ENCODE measurements at places on chromosomes 16 and 17. TPM values are rescaled to one million over a fixed set of nuclear protein-coding genes. Genes with fewer than 3 reads are reported as not detected.

BTBD17 gene
- not detected for total RNA-seq

DNA sequence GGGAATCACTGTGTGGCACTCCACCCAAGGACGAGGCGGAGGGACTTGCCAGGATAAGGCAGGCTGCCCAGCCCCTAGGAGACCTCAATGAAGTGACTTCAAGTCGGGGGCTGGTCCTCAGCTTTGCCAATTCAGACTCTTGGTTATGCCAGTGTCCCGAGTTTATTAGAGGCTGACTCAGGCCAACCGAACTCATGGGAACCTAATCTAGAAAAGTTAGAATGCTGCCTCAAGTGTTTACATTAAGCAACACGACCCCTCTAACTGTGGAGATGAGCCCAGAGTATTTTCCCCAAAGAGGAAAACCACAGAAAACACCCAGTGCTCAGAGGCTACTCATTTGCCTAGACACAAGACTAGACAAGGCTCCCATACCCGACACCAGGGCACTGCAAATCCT lies 1.1 kb upstream of the TEKT3 start:
- no peak for DNase-seq

DNA sequence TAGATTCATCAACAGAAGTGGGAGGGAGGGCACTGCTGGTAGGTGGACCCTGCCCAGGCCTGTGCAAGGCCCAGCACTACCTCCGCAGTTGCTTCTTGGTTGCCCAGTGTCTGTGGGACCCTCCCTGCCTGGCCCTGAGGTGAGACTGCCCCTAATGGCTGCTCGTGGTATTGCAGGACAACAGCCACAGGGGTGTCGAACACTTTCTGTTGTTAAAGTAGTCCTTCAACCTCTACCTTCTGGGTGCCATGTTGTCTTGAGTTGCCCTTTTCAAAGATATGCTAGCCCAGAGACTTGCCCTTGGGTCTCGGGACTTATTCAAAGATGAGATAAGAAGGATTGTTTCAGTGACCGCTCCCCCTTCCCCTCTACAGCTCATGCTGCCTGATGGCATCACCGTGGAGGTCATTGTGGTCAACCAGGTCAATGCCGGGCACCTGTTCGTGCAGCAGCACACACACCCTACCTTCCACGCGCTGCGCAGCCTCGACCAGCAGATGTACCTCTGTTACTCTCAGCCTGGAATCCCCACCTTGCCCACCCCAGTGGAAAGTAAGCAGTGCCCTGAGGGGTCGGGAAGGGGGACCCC lies 29.1 kb downstream of the AKAP1 start:
- peak; percentile 52 for DNase-seq

DNA sequence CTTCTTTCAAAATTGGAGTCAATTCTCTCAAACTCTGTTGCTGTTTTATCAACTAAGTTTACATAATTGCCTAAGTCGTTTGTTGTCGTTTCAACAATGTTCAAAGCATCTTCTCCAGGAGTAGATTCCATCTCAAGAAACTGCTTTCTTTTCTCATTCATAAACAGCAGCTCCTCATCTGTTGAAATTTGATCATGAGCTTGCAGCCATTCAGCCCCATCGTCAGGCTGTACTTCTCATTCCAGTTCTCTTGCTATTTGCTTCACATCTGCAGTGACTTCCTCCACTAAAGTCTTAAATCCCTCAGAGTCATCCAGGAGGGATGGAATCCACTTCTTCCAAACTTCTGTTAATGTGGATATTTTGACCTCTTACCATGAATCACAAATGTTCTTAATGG lies 230.6 kb downstream of the IRF8 start:
- DNase-seq = no peak

DNA sequence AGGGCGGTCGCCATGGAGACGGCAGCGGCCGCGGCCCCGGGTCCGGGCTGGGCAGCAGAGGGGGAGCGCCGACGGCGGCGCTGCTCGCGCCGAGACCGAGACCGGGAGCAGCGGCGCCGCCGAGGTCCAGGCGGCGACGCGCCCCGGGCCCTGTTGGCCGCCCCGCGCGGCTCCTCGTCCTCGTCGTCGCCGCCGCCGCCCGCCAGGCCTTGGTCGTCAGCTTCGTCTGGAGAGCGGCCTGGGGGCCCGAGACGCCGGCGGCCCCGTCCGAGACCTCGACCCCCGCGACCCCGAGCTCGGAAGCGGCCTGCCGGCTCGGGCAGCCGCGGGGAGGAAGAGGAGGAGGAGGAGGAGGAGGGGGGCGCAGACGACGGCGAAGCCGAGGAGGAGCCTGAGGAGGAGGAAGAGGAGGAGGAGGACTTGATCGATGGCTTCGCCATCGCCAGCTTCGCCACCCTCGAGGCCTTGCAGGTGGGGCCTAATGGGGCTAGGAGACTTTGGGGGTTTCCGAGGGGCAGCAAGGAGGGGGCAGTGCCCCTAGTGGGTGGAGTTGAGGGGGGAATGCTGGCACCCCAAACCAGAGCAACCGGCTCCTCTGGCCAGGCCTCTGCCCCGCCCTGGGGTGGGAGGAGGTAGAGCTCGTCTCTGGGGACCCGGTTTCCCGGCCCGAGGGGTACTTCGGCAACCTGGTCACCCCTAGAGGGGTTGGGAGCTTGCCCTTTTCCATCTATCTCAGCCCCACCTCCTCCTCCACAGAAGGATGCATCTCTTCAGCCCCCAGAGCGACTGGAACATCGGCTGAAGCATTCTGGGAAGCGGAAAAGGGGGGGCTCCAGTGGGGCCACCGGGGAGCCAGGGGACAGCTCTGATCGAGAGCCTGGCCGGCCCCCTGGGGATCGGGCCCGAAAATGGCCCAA lies 1.5 kb downstream of the FBRS start:
- DNase-seq = peak; percentile 36

DNA sequence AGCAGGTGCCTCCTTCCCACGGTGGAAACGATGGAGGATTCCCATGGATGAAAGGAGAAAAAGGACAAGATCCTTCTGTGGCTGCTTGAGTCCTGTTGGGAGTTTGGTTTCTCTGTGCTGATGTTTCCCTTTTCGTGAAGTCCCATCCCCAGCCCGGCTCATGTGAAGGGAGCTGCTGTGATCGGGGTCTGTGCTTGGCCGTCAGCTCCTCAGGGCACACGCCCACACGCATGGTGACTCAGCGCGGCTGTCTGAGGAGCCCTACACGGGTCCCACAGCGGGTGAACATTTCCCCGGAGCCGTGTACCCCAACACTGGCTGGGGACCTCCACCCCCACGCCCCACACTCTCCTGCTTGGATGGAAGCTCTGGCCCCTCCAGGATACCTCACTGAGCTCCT lies 44.5 kb upstream of the SSTR5 start:
- DNase-seq = no peak

ADORA2B gene
- total RNA-seq = not detected

FLYWCH2 gene
- total RNA-seq = 8.1 TPM

- no peak for DNase-seq
Observed at GRCh38 chr16:2913603-2914002, 1.9 kb downstream of the FLYWCH1 start.

QPRT gene
- total RNA-seq = 0.19 TPM

DNA sequence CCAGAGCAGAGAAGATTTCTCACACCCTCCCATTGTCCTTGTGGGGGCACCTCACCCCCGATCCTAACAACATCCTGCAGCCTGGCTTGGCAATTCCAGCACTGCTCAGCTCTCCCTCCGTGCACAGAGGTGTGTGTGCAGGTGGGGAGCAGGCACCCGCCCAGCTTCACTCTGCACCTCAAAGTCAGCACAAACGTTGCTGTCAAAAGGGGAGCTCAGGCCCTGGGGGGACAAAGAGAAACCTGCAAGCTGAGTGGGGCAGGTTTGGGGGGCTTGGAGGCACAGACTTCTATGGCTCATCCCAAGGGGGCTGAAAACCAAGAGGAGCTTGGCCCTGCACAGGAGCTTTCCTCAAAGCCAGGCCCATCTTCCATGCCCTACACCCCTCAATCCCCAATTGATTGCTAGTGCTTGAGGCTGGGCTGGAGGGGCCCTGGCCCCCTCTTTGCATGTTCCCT lies 231.9 kb upstream of the TNRC6C start:
- no peak for DNase-seq

- no peak for DNase-seq
Observed at GRCh38 chr17:68829211-68829610, 126.0 kb downstream of the ABCA8 start.

MSLN gene
- not detected for total RNA-seq

DNA sequence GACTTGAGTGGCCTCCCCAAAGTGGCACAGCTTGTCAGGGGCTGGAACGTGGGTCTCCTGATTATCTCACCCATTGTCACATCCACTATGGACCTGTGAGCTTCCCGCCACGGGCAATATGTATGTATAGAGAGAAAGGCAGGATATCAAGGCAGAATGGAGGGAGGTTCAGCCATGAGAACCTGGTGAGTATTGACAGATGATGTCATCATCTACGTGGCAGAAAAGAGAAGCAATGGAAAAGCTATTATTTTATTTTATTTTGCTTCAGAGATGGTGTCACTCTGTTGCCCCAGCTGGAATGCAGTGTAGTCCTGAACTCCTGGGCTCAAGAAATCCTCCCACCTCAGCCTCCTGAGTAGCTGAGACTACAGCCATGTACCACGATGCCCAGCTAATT lies 13.4 kb upstream of the PDK2 start:
- DNase-seq = no peak

DNA sequence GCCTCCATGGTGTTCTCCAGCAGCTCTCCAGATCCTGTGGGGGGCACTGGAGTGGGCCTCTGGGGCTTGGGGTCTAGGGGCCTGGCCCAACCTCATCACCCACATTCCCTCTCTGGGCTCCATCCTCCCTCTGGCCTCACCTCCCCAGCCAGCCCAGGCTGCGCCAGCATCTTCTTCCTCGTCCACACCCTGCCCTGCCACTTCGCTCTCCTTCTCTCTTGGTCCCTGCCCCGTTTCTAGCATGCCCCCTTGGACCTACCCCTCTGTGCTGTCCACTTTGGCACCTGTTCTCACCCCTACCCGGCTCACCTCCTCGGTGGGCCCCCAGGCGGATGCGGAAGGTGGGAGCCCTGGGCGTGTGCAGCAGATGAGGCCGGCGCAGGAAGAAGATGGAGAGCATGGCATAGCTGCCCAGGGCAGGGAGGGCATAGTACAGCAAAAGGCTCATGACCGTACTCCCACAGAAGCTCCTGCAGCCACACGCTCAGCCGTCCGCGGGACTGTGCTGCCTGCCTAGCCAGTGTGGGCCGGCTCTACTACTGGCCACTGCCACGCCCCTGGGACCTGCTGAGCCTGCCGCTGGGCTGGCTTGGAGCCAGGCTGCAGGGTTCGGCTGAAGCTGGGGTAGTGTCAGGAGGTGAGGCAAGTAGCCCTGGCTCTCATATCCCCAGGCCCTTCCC lies at the start of gene GDPD3:
GDPD3 (minus strand) TSS at position 507 of the 680 bp plus-strand sequence; CDS start at position 448, 59 bp downstream.
- no peak for DNase-seq

TAC4 gene
- not detected for total RNA-seq

All from CD4-positive, alpha-beta T cell (primary cell).